CD4-positive, alpha-beta memory T cell (primary cell): ENCODE measurements at places on chromosomes 16 and 17. TPM values are rescaled to one million over a fixed set of nuclear protein-coding genes. Genes with fewer than 3 reads are reported as not detected.

GRCh38 chr16:27394516-27394915, 7.5 kb upstream of the IL21R start:
- no peak for DNase-seq

DNA sequence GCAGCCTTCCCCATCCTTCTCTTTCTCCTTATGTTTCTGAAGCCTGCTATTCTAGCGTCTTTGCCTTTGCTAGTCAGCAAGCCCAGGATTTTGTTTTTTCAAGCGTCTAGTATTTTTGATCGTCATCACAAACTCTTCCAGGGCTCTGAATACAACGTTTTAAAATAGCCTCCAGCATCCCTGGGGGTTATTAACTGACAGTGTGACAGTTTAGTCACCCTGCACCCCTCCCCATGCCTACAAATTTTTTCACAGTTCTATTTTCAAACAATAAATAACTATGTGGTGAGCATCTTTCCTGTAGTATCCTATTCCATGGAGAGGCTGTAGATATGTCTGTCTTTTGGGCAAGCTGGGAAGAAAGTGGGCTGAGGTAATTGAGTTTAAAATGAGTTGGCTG, 280.9 kb downstream of the MAP2K4 start:
- DNase-seq = no peak

- DNase-seq = no peak
These were observed 3.3 kb downstream of the COTL1 start for GRCh38 chr16:84614623-84614967.

- DNase-seq = no peak
These were observed 5.3 kb upstream of the CCL1 start for GRCh38 chr17:34368196-34368945.

DNA sequence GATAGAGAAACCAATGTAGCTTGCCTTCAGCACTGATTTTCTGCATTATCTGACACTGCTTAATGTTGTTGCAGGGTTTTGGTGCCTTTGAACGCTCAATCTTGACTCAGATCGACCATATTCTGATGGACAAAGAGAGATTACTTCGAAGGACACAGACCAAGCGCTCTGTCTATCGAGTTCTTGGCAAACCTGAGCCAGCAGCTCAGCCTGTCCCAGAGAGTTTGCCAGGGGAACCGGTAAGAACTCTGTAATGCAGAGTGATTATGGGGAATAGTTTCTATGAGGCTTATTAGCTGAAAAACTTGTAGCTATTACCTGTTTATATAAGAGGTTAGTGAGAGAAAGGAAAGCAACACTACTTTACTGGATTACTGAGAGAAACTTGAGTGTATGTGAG, 40.4 kb downstream of the AATF start:
- DNase-seq = no peak

- no peak for DNase-seq
These were observed 93.4 kb downstream of the AMFR start for GRCh38 chr16:56331915-56332314.

DNA sequence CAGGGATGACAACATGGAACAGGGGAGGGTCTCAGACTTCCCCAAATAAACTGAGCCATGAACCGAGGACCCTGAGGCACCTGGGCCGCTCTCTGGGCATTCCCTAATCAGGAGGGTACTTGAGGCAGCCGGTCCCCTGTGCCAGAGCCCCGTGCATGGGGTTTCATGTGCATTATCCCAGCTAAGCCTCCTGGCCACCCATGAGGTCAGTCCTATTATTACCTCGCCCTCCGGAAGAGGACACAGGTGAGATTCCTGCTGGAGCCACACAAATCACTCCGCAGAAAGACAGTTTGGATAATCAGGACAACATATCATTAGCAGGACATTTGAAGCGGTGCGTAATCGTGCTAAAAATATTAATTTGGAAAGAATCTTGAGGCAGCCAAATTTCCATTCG, 274.0 kb downstream of the PARN start:
- no peak for DNase-seq

- no peak for DNase-seq
These were observed 225.9 kb downstream of the SEC14L1 start for GRCh38 chr17:77366558-77367245.

DNA sequence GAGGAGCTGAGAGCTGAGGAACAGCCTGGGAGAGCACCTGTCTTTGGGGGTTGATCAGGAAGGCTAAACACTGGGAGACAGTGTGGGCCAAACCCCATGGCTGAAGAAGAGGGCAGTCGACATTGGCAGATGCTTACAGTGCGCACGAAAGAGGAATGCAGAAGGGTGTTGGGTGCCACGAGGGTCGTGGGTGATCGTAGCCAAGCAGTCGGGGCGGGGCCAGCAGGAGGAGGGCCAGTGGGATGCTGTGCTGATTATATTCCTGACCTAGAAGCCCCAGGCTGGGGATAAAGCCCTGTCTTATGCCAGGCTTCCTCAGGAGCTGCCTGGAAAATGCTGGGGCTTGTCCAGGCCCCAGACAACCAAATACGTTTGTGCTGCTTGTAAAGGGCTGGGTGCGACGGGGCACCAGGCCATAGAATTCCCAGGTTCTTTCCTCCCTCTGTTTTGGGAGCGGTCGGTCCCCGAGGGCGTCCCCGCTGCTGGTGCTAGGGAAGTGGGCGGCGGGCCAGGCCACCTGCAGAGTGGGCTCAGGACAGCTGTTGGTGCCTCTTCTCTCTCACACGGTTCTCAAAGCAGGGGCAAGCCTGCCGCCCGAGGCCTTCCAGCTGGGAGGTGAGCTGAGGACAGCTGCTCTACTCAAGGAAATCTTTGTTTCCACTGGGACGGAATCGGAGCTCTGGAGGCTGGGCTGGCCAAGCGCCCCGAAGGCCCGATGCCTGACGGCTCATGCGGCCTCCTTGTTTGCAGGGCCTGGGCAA, 10.0 kb downstream of the C1QTNF1 start:
- no peak for DNase-seq

DNA sequence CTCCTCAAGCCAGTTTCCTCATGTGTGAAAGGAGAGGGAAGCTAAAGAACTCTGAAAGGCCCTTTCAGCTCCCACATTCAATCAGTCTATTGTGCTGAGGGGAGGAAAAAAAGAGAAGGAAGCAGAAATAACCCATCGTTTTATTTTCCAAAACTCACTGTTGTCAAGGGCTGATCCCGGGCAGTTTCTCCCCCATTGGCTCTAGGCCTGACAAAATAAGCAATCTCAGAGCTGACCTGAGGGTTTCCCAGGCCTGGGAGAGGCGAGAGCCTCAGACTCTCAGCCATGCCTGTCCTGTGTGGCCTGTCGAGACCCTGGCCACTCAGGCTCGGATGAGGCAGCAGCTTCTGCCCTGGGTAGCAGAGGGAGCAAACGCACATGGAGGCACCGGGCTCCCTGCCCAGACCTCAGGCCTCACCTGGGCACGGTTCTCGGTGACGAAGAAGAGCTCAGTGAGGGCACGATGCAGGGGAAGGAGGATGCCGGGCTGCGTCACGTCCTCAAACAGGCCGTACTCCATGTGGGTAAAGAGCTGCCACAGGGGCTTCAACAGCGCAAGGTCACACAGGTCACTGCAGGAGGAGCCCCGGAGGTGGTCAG, 45.0 kb upstream of the ATP2A3 start:
- DNase-seq = no peak

- DNase-seq = no peak
These were observed 51.4 kb downstream of the USP10 start for GRCh38 chr16:84751241-84751640.

DNA sequence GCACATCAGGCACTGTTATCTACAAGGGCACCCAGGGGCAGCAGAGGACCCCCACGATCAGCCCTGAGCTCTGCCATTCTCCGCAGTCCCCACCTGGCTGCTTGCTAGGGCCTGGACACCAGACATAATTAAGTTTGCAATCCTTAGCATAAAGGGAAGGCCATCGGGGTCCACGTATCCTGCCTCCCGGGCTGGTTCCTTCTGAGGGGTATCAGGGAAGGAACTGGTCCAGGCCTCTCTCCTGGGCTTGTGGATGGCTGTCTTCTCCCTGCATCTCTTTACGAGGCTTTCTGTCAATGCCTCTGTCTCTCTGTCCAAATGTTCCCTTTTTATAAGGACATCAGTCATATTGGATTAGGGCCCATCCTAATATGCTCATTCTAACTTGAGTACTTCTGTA, 77.8 kb downstream of the CYLD start:
- no peak for DNase-seq

DNA sequence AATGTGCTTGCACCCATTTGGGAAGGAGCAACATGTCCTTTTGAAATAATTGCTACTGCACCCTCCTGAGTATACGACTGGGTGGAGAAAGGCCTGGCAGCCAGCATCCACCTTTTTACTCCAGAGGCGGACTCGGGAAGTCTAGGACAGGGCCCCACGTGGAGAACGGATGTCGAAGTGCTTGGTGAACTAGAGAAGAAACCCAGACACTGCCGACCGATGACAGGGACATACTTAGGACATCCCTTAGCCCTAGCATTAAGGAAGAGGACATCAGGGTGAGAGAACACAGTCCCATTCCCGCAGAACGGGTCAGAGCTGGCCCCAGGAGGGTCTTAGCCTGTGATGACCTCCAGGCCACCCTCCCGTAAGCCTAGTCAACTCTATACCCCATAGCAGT, 3.8 kb downstream of the YBX2 start:
- DNase-seq = no peak

DNA sequence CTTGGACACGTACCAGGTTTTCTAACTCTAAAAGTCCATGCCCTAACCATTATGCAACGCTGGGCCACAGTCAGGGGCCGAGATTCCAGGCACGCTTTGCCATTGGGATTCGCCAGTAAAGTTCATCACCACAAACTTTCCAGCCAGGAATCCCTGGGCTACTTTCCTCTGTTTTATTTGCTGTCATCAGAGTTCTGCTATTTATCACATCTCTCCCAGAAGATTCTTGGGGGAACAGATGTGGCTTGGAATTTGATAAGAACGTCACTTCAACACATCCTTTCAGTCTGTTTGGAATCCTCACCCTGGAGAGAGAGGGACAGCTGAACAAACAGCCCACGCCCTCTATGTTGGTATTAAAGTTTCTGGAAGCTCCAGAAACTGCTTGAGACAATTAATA, 109.6 kb upstream of the CACNG3 start:
- no peak for DNase-seq

DNA sequence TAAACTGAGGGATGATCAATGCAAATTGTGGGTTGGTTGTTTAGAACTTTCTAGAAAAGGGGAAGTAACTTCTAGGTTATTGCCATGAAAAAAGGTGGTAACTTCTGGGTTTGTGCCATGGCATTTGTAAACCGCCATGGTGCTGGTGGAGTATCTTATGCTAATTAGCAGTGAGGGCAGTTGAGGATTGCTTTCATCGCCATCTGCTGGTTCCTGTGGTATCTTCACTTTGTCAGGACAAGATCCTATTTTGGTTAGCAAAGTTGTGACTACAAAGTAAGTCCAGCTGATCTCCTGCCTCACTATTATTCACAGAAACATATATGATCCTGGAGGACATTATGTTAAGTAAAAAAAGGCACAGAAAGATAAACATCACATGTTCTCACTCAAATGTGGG, 1332.3 kb downstream of the CDH11 start:
- DNase-seq = no peak

DNA sequence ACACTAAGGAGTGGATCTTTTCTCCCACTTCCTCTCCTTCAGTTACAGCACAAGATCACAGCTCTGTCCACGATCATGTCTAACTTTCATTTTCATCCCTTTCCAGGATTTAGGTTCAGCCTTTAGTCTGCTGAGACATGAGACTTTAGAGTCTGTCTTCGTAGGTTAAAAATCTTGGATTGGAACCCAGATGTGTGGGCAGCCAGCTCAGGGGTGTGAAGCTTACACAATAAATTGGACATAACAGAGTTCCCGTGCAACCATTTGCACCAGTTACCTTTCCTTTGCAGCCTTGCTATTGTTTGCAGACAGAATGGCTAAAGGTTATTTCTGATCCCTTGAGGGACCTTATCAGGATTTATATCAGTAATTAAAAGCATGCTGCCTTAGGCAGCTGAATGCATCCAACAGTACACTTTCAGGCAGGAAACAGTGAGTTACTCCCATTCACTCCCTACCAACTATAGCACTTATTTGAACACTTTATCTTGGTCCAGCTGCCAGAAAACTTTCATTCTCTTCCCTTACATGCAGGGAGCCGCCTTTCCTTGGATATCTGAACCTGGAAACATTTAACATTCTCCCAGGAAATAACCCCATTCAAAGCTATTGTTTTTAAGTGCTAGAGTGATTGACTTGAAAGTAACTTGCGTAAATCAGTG, 87.3 kb downstream of the TMEM100 start:
- no peak for DNase-seq

DNA sequence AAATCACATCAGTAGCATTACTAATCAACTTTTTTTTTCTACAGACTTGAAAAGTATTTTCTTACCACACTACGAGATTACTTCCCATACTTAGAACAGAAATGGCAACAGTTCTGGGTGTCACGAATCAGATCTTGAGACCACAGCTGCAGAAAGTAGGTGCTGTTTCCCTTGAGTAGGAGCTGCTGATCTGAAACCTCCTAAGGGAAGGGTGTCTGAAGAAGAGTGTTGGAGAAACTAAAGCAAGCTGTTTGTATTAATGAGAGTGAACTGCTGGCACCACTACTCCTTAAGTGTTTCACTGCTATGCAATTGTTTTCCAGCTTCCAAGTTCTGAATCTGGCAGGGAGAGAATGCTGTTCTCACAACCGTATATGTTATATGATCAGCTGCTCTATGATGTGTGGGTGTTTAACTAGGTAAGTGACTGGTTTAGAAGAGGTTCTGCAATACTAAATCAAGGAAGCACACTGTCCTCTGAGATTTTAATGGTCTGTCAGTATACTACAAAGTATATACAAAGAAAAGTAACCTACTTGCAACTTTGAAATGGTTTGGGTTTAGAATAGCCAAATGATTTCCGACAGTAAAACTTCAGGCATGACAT, 3.3 kb downstream of the ZNF652 start:
- DNase-seq = peak; percentile 25

DNA sequence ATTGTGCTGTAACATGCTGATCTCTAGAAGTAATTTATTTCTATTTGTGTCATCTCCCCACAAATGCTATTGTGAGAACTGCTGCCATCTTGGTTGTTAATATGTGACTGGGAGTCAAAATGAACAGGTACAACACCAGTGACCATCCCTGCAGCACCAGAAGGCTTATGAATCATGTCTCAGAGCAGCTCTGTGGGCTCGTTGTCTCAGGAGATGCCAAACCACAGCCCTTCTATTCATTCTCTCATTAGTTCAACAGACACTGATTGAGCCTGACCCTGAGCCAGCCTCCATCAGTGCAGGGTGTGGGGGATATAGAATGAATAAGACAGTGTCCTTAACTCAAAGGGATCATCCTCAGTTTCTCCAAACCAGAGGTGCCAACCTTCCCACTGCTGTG, 92.5 kb downstream of the UTP18 start:
- DNase-seq = no peak

- DNase-seq = no peak
These were observed 19.8 kb downstream of the HS3ST3A1 start for GRCh38 chr17:13581925-13582324.

Gene TUBB3
- total RNA-seq = not detected

Gene HOXB4
- 3.1 TPM for total RNA-seq

Gene FAM117A
- 95.1 TPM for total RNA-seq

Gene TEX19
- not detected for total RNA-seq

Gene KRTAP4-3
- total RNA-seq = not detected

Gene EVPLL
- total RNA-seq = not detected

Gene RHBDF2
- 50.0 TPM for total RNA-seq

Gene GLOD4
- 94.9 TPM for total RNA-seq

Gene LITAF
- total RNA-seq = 157 TPM

Gene DPEP1
- total RNA-seq = not detected
